ENCODE measurements at places on chromosomes 5 and 9.
A peak's percentile ranks its signal among the peaks of the same experiment; 100 is the strongest.

DNA sequence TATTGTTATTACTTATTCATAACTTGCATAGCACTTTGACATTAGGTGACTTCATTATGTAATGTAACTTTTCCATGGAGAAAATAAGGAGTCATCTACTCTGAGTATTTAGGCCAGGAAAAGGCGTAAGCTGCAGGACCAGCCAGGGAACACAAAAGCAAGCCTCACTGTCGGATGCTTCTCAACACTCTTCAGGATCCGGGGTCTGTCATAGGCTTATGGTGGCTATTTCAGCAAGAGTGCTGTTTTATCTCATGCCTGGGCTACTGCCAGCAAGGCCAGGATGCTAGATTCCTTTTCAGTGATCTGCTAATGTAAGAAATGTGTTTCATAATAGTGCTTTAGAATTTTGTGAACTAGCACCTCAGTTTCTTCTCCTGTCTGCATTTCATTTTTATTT, 162.4 kb downstream of the CHSY3 start:
- no peak for DNase-seq

GRCh38 chr5:93462916-93463315, 118.1 kb downstream of the NR2F1-AS1 start:
- DNase-seq: no peak

DNA sequence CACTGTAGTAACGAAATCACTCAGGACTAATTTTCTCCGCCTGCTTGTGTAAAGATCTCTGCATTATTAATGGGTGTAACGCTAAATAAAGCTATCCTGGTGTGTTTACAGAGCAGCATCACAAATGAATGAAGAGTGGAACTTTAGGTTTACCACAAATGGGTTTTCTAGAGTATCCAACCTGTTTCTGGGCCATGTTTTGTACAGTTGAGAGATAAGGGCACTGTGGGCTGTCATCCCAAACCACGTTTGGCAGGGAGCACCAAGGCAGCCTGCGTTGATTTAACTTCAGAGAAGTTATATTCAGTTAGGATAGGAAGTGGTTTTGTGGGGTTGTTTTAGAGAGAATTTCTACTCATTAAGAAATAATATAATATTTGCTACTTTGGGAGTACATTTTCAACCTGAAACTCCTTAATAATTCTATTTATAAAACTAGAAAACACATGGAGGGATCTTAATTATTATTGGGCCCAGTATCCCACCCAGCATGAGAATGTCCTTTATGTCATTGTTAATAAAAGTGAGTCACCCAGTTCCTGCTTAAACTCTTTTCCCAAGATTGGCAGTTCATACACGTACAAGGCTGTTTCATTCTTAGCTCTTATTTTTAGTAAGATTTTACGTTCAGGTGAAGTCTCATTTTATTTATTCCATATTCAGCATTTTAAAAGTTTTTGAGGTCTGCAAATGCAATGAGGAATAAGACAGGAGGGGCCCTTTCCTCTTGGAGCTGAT, 8.0 kb downstream of the KCNN2 start:
- DNase-seq: no peak

GRCh38 chr5:131475541-131475941, 159.5 kb downstream of the RAPGEF6 start:
- DNase-seq: no peak

DNA sequence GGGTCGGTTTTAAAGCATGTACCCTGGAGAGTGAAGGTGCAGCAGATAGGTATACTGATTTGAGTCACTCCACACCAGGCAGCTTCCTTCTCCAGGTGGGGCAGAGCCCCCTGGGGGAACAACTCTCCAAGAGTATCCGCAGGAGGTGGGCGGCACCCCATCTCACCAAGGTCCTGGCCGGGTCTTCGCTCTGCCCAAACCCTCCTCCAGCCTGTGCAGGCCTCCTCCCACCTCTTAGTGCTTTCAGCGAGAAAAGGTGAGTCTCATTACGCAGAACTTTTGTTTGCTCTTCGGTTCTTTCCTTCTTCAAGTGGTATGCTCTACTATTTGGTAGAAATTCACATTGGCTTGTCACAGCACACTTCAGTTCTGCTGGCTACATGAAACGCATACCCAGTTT, 13.7 kb downstream of the SPACA9 start:
- DNase-seq: peak; percentile 26

DNA sequence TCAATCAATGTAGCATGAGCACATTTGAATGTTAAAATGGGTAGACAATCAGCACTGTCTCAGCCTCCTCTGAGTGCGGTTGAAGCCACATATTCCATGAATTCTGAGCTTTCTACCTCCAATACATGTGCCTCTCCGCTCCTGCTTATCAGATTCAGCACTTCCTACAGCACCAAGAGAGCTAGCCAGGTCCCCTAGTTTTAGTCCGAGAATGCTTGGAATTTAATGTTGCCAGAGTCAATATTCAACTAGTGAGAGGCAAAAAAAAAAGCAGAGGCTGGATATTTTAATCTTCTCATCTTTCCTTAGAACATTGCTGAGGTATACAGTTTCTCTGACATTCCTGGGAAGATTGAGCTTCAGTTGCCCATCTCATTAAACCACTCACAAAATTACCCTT, 1979.1 kb upstream of the CDH9 start:
- no peak for DNase-seq

DNA sequence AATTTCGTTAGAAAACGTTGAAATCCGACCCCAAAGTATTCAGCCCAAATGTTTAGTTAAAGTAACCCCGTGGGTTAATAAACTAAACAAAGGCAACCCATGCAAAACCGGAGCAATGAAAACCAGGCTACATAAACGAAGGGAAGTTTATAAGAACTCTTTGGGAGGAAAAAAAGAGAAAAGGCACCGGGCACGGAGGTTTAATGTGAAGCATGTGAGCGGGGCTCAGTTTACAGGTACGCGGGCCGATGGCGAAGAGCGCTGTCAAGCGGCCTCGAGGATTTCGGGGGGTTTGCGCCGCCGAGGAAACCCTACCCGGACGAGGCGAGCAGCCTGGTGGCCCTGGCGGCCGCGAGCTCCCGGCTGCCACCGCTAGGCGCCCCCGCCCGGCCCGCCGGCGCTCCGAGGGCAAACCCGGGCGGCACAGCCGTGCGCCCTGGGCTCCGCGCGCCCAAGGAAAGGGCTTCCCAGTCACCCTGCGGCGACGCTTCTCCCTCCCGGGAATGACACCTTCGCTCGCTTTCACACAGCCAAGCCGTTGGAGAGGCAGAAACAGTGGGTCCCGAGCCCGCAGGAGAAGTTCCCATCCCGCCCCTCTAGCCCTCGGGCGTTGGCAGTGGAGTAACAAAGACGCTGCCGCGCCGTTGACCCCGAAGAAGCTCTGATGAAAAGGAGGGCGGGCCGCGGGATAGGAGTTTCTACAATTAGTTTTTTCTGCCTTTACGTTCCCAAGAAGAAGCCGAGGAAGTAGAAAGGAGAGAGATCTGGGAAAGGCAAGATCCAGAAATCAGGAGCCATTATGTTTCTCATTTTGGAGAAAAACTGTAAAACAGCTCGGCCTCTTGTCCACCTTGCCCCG, 126.0 kb downstream of the TMEM174 start:
- no peak for DNase-seq

GRCh38 chr9:95807326-95807947, 68.1 kb upstream of the ERCC6L2 start:
- DNase-seq: no peak

GRCh38 chr9:137878146-137878941, 762 bp downstream of the CACNA1B start:
- no peak for DNase-seq

- no peak for DNase-seq
These were observed 82.5 kb downstream of the PALM2AKAP2 start for GRCh38 chr9:109862452-109862851.

GRCh38 chr5:102700916-102701315, 54.2 kb upstream of the PAM start:
- DNase-seq: no peak

DNA sequence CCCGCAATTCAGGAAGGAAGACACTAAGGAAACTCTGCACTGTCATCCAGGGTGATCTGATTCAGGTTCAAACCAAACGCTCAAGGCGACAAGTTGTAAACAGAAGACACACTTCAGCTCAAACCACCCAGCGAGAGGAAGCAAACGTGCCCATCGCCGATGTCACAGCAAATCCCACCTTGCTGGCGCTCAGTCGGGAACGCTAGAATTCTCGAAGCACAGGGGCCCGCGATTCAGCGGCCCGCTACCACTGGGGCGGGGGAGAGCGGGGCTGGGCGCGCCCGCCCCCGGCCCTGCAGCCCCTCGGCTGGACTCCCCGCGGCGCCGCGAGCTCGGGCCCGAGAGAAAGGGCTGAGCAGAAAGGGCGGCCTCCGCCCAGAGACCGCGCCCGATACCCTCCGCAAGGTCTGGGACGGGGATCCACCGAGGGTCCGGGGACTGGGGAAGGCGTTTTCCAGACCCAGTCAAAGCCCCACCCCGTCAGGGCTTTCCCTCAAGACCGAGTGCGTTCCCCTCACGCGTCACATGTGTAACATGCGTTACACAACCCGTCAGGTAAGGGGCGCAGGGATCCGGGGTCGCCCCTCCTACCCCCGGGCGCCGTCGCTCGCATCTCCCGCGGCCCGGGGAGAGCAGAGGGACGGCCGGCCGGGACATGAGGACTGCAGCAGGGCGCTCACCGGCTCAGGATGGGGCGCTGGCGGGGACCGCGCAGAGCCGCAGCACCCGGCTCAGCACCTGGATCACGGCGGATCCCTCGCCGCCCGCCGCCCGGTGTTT, 469 bp downstream of the AGTPBP1 start:
- DNase-seq: peak; percentile 84

DNA sequence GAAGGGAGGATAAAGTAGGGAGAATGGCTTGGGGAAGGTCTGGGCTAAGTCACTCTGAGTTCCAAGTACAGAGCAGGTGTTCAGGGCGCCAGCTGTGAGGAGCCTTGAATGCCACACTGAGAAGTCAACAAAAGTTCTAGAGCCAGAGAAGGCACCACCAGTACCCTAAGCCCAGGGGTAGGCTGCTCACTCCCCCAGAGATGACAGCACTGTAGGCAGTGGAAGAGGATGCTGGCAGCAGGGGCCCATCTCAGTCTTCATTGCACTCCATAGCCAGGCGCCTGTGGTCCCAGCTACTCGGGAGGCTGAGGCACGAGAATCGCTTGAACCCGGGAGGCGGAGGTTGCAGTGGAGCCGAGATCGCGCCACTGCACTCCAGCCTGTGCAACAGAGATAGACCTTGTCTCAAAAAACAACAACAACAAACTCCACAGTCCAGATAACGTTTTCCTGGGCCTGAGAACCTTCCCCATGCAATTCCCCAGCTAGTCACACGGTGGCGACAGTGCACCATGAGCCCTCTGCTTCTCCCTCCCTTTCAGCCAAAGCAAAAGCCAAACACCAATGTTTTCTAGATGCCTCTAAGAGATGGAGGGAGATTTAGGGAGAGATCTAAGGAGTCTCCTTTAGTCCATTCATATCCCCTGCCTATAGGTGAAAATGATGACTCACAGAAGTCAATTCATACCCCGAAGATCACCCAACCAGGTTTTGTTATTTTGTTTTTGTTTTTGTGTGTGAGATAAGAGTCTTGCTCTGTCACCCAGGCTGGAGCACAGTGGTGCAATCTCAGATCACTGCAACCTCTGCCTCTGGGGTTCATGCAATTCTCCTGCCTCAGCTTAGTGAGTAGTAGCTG, 19.8 kb upstream of the NSD1 start:
- DNase-seq: no peak

DNA sequence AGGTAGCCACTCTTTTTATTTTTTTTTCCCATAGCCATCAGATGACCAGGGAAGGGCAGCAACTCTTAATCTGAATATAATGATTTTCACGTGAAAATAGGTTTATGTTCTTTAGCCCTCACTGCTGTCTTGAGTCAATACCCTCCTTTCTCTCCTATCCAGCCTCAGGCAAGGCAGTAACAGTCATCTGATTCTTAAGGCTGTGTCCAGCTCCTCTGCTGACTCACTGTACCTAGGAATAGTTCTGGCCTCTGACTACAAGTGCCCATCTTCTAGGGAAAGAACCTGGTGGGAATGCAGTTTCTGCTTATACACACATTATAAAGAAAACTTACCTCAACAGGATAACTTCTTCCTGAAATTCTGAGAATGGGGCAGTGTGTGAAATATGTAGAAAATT, 30.7 kb downstream of the DHX29 start:
- DNase-seq: no peak
